ENCODE measurements at places on chromosomes 16 and 17.
A peak's percentile ranks its signal among the peaks of the same experiment; 100 is the strongest.

DNA sequence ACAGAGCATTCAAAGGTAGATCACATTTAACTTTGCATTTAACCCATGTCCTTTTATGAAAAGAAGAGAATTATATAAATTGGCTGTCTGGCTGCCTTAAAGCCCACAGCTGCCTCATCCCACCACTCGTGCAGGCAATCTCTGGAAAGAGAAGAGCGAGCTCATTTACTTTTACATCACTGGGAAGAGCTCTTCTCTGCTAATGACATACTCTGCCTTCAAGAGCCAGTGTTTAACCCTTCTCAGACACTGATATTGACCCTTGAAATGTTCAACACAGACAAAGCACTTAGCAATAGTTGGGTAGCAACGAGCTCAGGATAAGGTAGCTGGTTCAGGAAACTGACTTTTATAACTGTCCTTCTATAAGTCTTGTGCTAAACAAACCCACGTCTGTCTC is 6.8 kb downstream of the KRT38 start:
- DNase-seq = no peak

DNA sequence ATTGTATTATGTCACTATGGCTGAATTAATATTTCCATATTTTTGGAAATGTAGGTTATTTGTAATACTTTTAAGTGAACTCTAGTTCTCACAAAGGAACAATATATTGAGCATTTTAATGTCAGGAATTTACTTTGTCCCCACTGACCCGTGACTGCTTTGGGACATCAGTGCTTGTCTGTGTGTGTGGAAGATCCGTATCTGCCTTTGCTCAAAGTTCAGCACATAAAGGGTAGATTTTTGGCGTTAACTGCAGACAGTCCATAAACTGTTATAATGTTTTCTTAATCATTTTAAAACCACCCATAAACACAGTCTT is 39.3 kb upstream of the AQP8 start:
- no peak for DNase-seq

GRCh38 chr17:81513753-81514488 is 1.3 kb upstream of the ACTG1 start:
- DNase-seq = peak; percentile 66

- no peak for DNase-seq
These were observed 2.5 kb downstream of the TLCD3B start for GRCh38 chr16:30028438-30029076.

DNA sequence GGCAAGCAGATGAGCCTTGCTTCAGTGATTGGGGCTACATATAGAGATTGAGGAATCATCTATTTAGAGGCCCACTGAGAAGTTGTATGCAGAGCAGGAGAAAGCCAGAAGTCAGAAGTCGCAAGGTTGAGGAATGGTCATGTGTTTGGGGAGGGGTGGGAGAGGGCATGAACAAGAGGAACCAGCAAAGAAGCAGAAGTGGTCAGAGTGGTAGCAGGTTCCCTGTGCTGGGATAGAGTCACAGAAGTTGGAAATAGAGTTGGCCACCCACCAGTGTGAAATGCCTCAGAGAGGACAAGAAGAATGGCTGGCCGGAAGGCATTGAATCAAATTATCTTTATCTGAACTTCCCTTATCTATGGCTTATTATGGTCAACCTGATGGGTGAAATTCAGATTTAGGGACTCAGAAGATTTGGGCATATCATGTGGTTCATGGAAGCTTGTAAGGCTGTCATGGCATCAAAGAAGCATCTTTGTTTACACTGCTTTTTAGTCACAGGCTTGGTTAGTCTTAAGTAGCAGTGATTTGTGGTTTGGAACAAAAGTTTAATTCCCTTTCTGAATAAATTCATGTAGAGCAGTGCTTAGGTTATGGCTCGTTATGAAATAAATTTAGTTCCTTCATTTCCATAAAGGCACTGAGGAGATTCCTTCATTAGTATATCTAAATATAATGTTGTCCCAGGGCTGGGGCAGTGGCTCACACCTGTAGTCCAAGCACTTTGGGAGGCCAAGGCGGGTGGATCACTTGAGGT is 19.7 kb downstream of the MAP3K3 start:
- DNase-seq = no peak

GRCh38 chr17:5430413-5430999 is 8.4 kb downstream of the C1QBP start:
- DNase-seq = no peak

DNA sequence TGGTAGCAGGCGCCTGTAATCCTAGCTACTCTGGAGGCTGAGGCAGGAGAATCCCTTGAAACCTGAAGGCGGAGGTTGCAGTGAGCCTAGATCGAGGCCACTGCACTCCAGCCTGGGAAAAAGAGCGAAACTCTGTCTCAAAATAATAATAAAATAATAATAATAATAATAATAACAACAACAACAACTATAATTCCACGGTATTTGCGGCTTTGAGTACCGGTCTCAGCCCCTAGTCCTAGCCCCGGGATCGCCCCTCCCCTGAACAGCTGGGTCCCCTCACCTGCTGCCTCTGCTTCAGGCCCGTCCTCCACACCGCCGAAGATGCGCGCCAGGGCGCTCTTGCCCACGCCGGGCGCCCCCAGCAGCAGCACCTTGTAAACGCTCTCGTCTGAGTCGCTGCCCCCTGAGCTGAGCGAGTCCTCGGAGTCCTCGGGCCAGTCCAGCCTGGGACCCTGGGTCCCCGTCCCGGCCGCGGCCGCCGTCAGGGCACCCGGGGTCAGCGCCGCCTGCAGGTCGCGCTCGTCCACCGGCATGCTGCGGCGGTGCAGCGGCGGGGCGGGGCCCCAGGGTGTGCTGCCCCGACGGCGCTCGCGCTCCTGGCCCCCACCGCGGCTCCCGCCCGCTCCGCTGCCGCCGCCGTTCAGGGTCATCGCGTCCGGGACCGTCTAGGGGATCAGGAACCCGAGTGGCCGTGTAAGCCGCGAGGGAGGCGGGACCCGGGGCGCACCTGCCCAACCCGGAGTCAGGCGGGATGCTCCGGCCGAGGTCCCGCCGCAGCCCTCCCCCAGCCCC is 611 bp downstream of the RRAD start:
- DNase-seq = no peak

DNA sequence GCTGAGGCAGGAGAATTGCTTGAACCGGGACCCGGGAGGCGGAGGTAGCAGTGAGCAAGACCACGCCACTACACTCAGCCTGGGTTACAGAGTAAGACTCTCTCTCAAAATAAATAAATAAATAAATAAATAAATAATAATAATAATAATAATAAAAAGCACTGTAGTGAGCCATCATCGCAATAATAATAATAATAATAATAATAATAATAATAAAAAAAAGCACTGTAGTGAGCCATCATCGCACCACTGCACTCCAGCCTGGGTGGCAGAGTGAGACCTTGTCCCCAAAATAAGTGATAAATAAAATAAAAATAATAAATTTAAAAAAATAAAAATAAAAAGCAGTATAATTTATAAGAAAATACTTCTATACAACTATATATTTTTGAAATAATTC is 40.3 kb downstream of the SMURF2 start:
- no peak for DNase-seq
